ENCODE measurements at places on chromosomes 1 and 21.

GRCh38 chr1:215181518-215181917 lies 99.0 kb downstream of the KCNK2 start:
- DNase-seq = no peak

- DNase-seq = no peak
Observed at GRCh38 chr1:24481101-24481500, 21.5 kb upstream of the RCAN3 start.

DNA sequence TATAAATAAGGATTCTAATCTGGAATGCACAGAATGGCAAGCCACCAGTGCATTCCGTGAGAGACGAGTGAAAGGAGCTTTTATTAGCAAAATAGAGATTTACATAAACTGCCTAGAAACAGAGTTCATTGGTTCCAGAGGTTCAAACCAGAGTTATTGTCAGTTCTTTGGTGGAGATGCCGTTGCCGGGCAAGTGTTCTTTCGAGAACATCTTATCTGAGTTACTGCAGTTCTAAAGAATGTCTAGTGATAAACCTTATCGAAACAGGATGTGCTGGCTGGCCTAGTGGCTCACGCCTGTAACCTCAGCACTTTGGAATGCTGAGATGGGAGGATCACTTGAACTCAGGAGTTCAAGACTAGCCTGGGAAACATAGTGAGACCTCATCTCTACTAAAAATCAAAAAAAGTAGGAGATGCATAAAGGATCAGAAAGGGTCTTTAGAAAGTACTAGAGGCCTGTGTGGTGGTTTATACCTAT lies 19.9 kb upstream of the EVI5 start:
- DNase-seq = no peak

- DNase-seq = no peak
Observed at GRCh38 chr1:169250022-169250421, 117.6 kb downstream of the NME7 start.

- DNase-seq = no peak
Observed at GRCh38 chr1:53371121-53371666, 43.3 kb upstream of the LRP8 start.

DNA sequence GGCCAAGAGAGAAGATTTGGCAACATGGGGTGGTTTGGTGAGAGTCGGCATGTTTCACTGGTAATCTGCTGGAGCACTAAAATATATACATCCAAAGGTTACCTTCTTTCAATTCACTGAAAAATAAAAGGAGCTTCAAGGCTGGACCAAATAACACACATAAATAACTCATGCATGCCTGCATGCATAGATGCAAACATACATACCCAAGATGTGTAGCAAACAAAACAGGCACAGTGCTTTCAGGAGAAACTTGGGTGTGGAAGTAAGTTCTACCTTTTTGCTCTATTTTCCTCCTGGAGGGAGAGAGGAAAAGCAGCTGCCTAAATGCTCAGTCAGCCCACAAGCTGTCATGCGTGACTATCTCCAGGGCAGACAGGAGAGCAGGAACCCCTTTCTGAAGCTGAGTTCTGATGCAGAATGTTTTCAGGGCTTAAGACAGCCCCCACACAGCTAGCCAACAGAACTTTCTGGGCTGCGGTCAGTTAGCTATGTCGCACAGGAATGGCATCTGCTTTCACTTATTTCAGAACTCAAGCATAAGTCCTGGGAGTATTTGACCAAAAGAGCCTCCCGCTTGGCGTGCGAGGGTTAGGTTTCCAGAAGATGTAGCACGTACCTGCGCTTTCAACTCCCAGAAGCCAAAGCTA lies 166.2 kb downstream of the TOMM20 start:
- DNase-seq = no peak

DNA sequence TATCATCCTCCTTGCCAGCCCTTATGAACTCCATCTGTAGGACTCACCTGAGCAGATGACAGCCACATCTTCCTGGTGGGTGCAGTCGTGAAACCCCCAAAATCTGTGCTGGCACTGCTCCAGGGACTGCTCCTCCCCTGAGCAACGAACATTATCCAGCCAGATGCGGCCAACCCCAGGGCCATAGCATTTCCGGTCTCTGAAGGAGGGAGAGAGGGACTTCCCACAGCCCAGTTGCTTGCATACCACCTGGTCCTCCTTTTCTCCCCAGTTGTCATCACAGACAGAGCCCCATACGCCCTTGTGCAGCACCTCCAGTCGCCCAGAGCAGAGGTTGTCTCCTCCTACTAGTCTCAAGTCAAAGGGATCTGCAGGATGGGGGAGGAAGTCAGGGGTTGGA lies 8.5 kb downstream of the CD5L start:
- no peak for DNase-seq

- no peak for DNase-seq
Observed at GRCh38 chr1:33096363-33097005, 15.5 kb downstream of the AZIN2 start.

DNA sequence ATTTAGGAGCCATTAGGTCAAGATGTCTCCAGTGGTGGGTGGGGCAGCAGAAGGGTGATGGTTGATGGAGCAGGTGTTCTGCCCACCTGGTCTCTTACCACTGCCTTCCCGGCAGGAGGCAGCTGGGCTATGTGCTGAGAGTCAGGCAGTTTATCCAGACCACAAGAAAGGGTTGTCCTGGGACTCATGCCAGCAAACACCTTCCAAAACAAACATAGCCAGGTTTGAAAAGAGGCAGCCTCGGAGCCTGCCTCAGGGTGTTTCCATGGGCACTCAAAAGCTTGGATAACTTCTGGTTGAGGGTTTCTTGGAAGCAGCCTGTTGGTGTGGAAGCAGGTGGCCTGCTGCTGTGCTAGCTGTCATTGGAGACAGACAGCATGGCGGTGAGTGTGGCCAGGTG lies 187.2 kb downstream of the PCP4 start:
- no peak for DNase-seq

- DNase-seq = no peak
Observed at GRCh38 chr1:209368864-209369598, 214.5 kb upstream of the CAMK1G start.

DNA sequence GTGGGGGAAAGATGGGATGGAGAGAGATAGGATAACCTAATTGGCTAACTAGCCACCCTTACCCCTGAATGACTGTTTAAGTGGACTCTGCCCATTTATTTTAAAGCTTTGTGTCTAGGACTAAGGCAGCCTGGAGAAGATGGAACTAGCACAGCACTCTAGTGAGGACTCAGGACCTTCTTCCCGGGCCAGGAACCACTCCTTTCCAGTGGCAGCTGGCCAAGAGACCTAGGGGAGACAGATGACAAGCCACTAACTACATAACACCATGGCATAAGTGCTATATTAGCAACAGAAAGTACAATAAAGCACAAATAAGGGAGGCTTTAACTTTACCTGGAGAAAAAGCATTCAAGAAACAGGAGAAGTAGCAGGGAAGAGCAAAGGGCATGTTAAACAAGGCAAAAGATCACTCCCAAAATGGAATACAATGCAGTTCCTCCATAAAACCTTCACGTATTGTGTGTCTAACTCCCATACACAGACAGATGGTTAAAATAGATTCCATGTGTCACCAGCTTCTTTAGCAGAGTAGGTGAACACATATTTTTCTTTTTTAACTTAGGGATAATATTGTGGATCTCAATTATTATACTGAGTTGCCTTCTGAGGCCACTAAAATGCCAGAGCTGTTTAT lies 20.6 kb downstream of the CLCA1 start:
- no peak for DNase-seq

DNA sequence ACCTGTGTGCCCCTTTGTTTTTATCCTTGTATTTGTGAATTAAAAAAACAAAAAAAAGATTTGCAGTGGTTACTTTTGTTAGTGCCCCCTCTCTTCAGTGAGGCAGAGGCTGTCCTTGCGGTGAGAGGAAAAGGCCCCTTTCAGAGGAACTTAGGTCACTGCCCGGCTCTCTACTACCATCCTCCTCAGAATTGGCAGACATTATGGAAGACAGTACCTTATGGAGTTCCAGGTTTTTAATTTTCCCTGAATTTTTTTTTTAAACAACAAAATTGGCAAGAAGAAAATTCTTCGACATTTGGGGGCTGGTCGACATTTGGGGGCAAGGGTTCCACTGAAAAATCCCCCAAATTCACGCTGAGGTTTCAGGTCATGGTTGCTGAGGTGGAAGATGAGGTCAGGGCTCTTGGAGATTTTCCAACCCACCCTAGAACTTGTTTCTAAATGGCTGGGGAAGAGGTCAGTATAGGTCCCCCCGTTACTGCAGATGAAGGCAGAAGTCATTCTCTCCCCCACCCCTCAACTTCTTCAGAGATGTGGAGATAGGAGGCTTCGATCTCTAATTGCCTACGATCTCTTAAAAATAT lies 5.3 kb downstream of the RXFP4 start:
- DNase-seq = no peak

DNA sequence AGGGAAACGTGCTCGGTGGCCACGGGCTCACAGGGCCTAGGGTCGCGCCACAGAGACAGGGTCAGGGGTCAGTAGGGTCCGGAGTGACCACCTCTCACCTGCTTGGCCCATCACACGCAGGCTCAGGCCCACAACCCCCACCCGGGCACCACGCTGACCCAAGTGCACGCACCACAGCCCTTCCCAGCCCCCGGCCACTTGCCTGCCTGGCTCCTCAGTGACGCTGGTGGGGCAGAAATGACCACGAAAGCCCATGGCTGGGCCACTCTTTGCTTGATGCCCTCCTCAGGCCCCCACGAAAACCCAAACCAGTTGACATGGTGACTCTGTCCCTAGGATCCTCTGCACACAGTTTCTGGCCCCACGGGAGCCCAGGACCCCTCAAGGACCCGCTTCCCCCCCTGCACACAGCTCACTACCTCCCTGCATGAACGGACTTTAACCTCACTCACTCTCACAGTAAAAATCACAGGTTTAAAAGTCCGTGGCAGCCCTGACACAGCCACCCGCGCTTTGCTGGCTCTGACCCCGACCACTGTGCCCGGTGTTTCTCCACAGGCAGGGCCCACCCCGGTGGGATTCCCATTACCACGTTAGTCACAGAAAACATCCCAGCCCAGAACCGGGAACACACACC lies 20.7 kb downstream of the NADK start:
- DNase-seq = no peak
